ENCODE measurements at places on chromosomes 7 and 10.

DNA sequence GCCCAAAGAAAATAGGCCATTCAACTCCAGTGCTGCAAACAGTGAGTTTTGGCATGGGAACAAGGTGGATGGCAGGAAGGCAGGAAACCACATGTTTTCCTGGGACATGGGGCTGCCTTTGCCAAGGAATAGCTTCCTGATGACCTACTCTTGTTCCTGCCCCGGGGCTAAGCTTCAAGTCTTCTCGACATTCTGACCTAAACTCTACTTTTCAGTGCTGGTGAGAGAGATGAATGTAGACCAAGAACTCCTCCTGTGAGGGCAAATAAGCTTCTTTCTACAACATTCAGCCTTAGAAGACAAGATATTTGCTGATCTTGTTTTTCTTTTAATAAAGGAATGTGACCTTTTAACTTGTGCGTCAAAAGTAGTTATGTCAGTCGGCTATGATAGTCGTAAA, 199.0 kb downstream of the GPR37 start:
- no peak for DNase-seq

- no peak for DNase-seq
Measured at GRCh38 chr7:100895701-100895955, at the start of gene ACHE. Gene ACHE, minus strand, starts transcription at chr7:100895888. Its CDS starts 1,656 bp downstream, at chr7:100894232.

- DNase-seq = no peak
Measured at GRCh38 chr10:74189999-74190421, 39.0 kb downstream of the ADK start.

DNA sequence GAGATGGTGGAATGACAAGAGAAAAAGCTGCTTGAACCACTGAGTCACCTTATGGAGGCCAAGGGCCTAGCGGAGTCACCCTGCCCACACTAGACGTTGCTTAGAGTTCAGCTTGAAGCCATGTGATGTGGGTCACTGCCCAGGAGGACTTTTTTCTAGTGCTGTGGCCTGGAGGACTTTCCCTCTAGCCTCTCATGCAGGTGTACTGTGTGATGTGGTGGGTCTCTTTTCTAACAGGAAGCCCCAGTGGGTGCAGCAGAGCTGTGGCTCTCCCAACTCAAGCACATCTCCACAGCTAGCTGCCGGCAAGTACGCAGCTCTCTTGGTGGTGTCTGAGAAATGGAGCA, 13.6 kb downstream of the POR start:
- DNase-seq = no peak

DNA sequence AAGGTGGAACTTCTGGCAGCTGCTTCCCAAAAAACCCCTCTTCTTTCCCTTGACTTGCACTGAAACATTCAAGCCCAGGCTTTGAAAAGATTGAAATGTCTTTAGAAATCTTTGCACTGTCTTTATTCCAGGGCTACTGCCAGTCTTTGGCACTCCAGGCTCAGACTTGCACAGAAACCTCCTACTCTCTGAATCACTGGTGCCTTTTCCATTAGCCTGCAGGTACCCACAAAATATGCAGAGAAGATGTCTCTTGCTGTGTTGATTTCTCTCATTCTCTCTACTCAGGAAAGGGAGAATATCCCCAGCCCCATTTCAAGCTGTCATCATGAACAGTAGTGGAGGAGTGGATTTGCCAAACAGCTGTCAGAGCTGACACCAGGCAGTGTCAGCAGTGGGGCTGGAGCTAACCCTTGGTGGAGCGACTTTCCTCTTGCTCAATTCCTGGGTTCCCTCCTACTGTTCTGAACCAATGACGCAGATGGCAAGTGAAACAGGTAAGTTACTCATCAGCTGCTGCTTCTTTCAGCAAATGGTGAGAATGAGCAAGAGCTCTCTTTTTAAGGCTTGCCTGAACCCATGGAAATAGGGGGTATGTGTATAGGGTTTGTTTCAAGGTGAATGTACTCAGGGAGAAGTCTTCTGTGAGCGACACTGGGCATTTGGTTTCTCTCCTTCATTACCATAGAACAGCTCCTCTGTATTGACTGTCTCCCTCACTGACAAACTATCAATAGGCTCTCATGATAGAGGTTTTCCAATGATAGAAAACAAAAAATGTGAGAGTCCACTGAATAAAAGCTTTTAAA, 362.4 kb downstream of the ADRA2A start:
- no peak for DNase-seq

- no peak for DNase-seq
Measured at GRCh38 chr7:136030867-136031318, 53.7 kb upstream of the MTPN start.

DNA sequence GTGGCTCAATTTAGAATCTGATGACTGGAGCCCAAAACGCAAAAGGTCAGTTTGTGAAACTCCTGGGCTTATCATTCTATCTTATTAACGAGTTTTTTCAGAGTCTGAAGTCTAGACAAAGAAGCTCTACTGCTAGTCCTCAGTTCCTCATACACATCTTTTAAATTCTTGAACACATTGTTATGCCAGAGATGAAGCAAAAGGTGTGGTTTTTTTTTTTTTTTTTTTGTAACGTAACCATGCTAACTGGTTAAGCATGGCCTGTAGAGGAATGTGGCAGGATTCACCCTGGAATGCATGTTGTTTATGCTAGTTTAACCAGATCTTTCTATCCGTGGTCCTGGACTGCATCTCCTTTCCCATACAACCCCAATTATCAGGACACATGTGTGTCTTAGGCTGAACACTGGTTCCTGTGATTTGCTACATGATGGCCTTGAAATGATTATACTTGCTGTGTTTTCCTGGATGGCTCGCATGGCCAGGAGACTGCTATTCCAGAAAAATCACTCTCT, 79.3 kb upstream of the MDFIC start:
- no peak for DNase-seq

DNA sequence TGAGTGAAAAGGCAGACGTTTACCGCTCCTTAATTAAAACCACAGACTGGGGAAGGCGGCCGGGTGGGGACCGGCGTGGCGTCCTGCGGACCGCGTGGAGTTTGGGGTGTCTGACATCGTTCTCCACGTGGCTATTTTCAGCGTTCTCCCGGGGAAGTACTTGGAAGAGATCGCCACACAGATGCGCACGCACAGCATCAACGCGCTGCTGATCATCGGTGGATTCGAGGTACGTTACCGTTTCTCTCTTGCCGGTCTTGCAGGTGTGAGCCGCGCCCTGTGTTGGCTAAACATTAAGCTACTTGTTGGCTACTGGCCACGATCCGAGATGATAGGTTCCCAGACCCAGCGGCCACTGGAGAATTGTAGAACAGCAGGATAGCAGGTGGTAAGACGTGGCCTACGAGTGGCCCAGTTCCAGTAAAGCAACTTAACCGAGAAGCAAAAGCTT, 51.3 kb downstream of the PFKP start:
- DNase-seq = no peak

DNA sequence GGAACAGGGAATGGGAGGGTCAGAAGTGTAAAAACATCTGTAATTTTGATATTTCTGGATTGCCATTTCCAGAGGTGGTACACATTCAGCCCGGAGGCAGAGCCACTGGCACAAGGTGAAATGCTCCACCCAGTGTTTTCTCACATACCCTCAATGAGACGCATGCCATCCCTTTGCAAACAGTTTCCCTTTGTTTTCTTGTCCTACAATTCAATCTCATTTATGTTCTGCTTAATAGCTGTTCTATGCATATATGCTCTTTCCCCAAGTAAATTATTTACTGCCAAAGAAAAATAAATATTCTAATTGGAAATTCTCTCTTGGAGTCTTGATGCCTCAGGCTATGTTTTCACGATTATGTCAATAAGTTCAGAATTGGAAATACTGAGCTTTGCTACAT, 369.7 kb upstream of the AKR1E2 start:
- no peak for DNase-seq

DNA sequence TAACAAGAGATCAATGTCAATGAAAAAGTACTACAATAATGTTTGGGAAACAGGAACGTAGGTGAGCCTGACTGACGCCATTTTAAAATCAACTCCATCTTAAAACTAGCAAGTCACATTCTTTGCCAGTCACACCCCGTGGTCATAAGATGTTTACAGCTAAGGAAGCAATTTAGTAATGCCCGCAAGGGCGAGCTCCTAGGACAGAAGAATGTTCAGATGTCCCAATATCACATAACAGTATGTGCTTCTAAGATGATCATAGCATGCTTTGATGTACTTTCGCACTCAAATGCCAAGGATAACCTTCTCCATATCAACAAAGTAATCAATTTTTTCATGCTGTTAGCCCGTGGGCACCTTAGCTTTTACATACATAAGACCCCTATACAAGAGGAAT, 113.8 kb upstream of the EGFR start:
- no peak for DNase-seq

DNA sequence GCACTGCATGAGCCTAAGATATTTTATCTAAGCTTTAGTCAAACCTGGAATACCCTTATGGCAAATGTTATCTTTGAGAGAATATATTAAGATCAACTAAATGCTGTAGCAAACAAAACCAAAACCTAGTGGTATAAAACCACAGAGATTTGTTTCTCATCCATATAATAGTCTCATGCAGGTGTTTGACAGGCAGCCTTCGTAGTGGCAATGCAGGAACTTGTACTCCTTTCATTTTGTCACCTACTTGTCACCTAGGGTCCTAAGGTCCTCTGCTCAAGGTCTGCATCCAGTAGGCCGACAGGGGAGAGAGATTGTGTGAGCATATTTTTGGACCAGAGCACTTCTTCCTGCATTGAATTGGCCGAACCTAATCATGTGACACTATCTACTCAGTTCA, 352.6 kb downstream of the GPR37 start:
- DNase-seq = no peak

DNA sequence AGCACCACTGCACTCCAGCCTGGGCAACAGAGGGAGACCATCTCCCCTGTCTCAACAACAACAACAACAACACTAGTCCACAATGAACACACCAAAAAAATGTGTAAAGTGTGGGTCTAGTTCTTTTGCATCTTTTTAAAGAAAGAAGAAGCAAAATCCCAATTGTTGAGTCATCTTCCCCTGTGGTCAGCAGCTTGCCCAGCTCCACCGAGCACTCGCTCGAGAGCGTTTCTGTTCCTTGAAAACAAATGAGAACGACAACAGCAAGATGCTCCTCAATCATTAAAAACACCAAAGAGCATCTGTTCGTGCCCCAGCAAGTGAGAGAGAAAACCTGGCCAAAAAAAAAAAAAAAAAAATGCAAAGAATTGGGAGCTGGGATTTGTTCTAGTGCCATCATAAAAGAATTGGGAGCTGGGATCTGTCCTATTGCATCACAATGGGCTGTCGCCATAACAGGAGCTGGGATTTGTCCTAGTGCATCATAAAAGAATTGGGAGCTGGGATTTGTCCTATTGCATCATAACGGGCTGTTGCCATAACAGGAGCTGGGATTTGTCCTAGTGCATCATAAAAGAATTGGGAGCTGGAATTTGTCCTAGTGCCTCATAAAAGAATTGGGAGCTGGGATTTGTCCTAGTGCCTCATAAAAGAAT, 118.1 kb downstream of the PTPRN2 start:
- DNase-seq = no peak

DNA sequence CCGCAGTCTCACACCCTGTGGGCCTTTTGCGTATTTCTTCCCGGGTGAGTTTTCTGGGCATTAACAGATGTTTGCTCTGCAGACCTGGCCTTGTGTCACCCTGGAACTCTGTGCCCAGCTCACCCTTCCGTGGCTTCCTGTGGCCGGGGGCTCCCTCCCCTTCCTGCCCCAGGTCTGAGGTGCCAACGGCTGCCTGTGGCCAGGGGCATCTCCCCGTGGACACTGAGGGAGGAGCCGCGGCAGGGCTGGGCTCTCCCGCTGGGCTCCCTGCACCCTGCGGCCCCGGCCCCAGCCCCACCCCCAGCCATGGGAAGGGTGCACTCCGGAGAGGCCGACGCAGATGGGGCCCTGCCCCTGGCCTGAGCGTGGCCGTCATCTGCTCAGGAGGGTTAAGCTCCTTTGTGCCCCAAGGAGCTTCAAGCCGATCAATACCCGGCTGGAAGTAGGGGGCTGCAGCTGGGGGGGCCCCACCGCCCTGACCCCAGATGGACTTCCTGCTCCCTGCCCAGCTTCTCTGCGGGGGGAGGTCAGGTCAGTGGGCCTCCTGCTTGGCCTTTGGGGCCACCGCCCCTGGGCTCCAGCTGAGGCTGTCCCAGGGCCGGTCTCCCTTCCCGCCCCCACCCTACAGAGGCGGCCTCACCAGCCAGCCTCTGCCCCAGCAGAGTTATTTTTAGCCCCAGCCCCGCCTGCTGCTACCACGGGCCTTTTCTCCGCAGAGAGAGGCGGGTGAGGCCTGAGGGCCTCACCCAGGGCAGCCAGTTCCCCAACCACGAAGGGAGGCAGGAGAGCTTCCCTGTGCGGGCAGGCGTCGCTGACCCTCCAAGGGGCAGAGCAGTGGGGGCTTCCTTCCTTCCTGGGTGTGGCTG, 24.2 kb downstream of the PWWP2B start:
- no peak for DNase-seq

DNA sequence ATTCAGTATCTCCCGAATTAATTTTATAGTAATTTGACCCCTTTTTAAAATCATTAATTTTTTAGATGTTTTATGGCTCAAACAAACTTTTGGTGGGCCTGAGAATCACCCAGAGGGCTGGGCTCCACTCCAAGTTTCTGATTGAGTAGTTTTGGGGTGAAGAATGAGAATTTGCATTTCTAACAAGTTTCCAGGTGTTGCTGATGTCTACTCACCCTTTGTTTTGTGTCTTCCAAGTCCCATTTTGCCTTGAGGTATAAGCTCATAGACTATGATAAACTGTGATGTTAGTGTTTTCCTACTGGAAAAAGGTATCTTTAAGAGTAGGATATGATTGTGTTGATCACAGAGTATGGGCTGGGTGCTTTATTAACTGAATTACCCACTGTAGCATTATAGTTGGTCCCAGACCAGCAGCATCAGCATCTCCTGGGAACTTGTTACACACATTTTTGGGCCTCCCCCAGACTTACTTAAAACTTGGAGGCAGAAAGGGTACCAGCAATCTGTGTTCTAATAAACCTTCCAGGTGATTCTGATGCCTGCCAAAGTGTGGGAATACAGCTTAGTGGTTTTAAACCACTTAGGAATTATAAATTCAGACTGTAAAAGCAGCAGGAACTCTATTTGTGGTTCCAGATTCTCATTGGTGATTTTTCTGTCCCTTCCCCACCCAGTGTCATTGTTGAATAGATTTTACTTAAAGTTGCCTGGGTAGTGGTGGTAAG, 19.1 kb downstream of the ZNRF2 start:
- DNase-seq = no peak

- DNase-seq = no peak
Measured at GRCh38 chr7:86991771-86992191, 67.7 kb downstream of the ELAPOR2 start.

DNA sequence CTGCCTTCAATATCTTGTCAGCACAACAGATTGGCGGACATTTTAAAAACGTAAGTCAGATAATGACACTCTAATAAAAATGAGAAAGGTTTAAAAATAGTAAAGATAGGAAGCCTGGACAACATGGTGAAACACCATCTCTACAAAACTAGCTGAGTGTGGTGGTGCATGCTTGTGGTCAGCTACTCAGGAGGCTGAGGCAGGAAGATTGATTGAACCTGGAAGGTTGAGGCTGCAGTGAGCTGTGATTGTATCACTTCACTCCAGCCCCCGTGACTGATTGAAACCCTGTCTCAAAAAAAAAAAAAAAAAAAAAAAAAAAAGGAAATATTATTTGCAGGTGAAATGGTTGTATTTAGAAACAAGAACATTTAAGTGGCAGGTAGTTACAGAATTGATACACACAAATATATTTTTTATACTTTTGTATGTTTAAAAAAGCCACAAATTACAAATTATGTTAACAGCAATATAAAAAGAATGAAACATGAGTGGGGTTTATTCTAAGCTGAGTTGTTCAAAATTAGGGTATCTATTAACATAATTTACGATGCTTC, 141.9 kb downstream of the ADK start:
- no peak for DNase-seq
